ENCODE measurements at places on chromosomes 4 and X. TPM values are rescaled to one million over a fixed set of nuclear protein-coding genes. Genes with fewer than 3 reads are reported as not detected.

DNA sequence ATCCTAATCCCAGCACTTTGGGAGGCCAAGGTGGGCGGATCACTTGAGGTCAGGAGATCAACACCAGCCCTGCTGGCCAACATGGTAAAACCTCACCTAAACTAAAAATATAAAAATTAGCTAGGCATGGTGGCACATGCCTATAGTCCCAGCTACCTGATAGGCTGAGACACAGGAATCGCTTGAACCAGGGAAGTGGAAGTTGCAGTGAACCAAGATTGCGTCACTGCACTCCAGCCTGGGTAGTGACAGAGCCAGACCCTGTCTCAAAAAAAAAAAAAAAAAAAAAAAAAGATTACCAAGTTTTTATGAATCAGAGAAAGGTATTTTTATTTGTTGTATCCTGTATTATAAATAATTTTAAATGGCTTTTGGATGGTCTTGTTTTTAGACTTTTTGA, 15.1 kb downstream of the TRAPPC11 start:
- no peak for DNase-seq
- no peak overlapping the region for H3K27ac ChIP-seq
- no peaks in the 10 kb centered on the region for H3K4me1 ChIP-seq

GRCh38 chr4:102586644-102587021, 85.5 kb downstream of the NFKB1 start:
- H3K4me1 ChIP-seq: peaks cover 3% of the 10 kb centered on the region
- no peak for DNase-seq
- no peak overlapping the region for H3K27ac ChIP-seq

DNA sequence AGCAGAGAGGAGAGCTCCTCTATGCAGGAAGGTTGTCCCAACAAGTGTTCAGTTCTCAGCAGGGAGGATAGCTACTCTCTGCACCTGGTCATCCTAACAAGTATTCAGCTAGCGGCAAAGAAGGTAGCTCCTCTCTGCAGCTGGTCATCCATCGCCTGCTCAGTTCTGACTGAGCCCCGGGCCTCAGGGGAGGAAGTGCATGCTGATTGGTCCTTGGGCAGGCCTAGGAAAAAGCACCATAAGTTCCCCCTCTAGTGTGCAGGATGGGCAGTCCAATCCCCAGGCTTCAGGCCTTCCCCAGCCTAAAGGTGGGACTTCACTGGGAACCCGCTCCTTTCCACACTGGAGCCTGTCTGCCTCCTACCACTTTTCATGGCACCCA, 4.4 kb upstream of the FBXW7 start:
- peaks cover 43% of the 10 kb centered on the region for H3K4me1 ChIP-seq
- no peaks in the 10 kb centered on the region for H3K27me3 ChIP-seq
- H3K36me3 ChIP-seq: no peaks in the 10 kb centered on the region
- H3K4me3 ChIP-seq: no peak overlapping the region
- no peak overlapping the region for H3K27ac ChIP-seq
- DNase-seq: no peak

GRCh38 chr4:78581618-78582017, 30.0 kb downstream of the ANXA3 start:
- H3K27ac ChIP-seq: no peak overlapping the region
- H3K36me3 ChIP-seq: no peaks in the 10 kb centered on the region

DNA sequence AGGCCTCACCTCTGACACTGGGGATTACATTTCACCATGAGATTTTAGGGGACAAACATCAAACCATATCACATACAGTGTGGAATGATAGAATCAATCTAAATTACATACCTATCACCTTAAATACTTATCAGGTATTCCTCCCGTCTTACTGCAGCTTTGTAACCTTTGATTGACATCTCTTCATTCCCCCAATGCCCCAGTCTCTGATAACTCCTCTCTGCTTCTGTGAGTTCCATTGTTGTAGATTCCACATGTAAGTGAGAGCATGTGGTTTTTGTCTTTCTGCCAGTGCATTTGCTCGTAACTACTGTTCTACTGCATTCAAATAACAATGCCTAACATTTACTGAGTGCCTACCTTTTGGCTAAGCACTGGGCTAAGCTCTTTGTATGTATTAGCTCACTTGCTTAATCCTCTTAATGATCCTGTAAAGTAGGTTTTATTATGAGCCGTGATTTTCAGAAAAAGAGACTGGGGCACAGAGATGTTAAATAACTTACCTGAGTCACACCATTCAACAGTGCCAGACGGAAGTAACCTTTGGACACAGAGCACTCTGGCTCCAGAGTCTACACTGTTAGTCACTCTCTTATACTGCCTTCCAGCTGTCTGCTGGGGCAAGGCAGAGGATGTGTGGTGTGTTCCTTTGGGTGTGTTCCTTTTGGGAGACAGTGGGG, 63.7 kb upstream of the ESX1 start:
- no peak for DNase-seq
- H3K27ac ChIP-seq: no peak overlapping the region
- no peak overlapping the region for H3K4me3 ChIP-seq
- no peaks in the 10 kb centered on the region for H3K27me3 ChIP-seq

GRCh38 chr4:40788331-40788730, 38.6 kb downstream of the NSUN7 start:
- peaks cover 11% of the 10 kb centered on the region for H3K4me1 ChIP-seq
- H3K27me3 ChIP-seq: no peaks in the 10 kb centered on the region
- DNase-seq: no peak
- H3K4me3 ChIP-seq: no peak overlapping the region

- no peaks in the 10 kb centered on the region for H3K36me3 ChIP-seq
- H3K4me3 ChIP-seq: no peak overlapping the region
- H3K27ac ChIP-seq: no peak overlapping the region
- no peaks in the 10 kb centered on the region for H3K27me3 ChIP-seq
- H3K4me1 ChIP-seq: no peaks in the 10 kb centered on the region
Observed at GRCh38 chr4:109738104-109738872, 8.4 kb upstream of the PLA2G12A start.

- H3K36me3 ChIP-seq: no peaks in the 10 kb centered on the region
- peaks cover 20% of the 10 kb centered on the region for H3K4me1 ChIP-seq
- H3K27ac ChIP-seq: peak overlapping the region; percentile 39
- H3K4me3 ChIP-seq: peak overlapping the region; percentile 7
- DNase-seq: peak; percentile 74
Observed at GRCh38 chrX:131816551-131817136, 206.5 kb upstream of the STK26 start.

DNA sequence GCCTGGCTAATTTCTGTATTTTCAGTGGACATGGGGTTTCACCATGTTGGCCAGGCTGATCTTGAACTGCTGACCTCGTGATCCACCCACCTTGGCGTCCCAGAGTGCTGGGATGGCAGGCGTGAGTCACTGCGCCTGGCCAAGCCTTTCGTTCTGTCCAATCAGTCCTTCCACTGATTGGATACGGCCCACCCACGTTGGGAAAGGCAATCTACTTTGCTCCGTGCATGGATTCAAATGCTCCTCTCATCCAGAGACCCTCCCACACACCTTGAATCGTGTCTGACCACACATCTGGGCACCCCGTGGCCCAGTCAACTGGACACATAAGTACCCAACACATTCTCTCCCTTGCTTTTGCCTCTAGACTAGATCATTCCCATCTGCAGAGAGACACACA, 74.9 kb downstream of the CRLF2 start:
- H3K27ac ChIP-seq: no peak overlapping the region
- peak; percentile 51 for DNase-seq
- H3K27me3 ChIP-seq: no peaks in the 10 kb centered on the region
- no peaks in the 10 kb centered on the region for H3K4me1 ChIP-seq
- H3K36me3 ChIP-seq: no peaks in the 10 kb centered on the region
- no peak overlapping the region for H3K4me3 ChIP-seq

GRCh38 chr4:26204911-26205370, 115.9 kb upstream of the RBPJ start:
- H3K4me3 ChIP-seq: no peak overlapping the region
- no peak for DNase-seq
- H3K27me3 ChIP-seq: peaks cover 20% of the 10 kb centered on the region
- no peaks in the 10 kb centered on the region for H3K36me3 ChIP-seq
- no peaks in the 10 kb centered on the region for H3K4me1 ChIP-seq

- DNase-seq: no peak
- no peak overlapping the region for H3K4me3 ChIP-seq
- peak overlapping the region; percentile 51 for H3K27ac ChIP-seq
- no peaks in the 10 kb centered on the region for H3K27me3 ChIP-seq
Observed at GRCh38 chr4:7831330-7831729, 108.3 kb downstream of the AFAP1 start.

DNA sequence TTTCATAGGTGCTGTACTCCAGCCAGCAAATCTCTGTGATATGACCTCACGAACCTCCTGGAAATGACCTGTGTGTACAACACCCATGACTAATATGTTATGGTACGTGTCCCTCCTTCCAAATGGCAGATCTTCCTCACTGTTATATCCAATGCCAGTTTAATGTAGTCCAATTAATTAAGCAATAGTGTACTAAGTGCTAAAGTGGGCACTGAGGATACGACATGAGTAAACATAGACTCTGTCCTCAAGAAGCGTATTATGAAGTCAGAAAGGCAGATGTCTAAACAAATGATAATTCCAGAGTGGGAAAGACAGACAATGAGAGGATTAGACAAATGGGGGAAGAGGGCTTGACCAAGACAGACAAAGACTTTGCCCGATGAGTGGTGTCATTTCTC, 33.9 kb downstream of the GPRIN3 start:
- no peak overlapping the region for H3K27ac ChIP-seq
- no peaks in the 10 kb centered on the region for H3K27me3 ChIP-seq
- DNase-seq: no peak
- no peaks in the 10 kb centered on the region for H3K4me1 ChIP-seq
- H3K4me3 ChIP-seq: no peak overlapping the region
- H3K36me3 ChIP-seq: no peaks in the 10 kb centered on the region

DNA sequence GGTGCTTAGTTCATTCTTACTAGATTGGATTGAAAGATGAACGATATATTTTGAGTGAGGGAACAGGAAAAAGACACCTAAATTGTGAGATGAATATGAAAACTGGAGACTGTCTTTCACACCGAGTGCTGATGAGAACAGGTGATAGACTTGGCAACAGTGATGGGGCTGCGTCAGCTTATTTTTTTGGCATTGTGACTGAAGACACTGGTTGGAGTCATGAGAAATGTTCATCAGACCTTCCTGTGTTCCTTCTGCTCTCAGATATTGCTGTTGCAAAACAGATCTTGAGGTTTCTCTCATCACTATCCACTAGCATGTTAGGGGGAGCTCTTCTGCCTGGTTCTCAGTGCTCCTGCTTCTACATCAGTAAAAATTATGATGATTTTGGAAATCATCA, 124.2 kb upstream of the KCNIP4 start:
- H3K4me3 ChIP-seq: no peak overlapping the region
- no peak for DNase-seq
- H3K27me3 ChIP-seq: no peaks in the 10 kb centered on the region
- H3K36me3 ChIP-seq: no peaks in the 10 kb centered on the region
- H3K27ac ChIP-seq: no peak overlapping the region

GRCh38 chr4:4247696-4248028, 361 bp downstream of the TMEM128 start:
- peak overlapping the region; percentile 64 for H3K4me3 ChIP-seq
- DNase-seq: no peak
- H3K27me3 ChIP-seq: no peaks in the 10 kb centered on the region
- H3K4me1 ChIP-seq: peaks cover 35% of the 10 kb centered on the region
- H3K36me3 ChIP-seq: no peaks in the 10 kb centered on the region
- H3K27ac ChIP-seq: peak overlapping the region; percentile 93

GRCh38 chrX:71099736-71100135, 4.1 kb downstream of the FOXO4 start:
- peak; percentile 44 for DNase-seq
- H3K4me3 ChIP-seq: no peak overlapping the region
- no peak overlapping the region for H3K27ac ChIP-seq

DNA sequence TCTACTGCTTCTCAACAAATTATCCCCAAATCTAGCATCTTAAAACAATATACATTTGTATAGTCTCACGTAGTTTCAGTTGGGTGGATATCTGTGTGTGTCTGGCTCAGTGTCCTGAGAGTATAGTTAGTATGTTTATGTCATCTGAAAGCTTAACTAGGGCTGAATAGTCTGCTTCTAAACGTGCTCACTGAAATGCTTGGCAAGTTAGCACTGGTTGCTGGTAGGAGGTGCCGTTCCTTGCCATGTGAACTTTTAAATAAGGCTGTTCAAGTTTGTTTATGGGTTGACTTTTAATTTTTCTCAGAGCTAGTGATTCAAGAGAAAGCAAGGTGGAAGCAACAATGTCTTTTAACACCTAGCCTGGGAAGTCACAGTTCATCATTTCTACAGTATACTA, 1673.6 kb downstream of the PCDH7 start:
- no peak for DNase-seq
- no peak overlapping the region for H3K4me3 ChIP-seq
- no peaks in the 10 kb centered on the region for H3K4me1 ChIP-seq
- no peaks in the 10 kb centered on the region for H3K27me3 ChIP-seq
- no peaks in the 10 kb centered on the region for H3K36me3 ChIP-seq
- no peak overlapping the region for H3K27ac ChIP-seq

DNA sequence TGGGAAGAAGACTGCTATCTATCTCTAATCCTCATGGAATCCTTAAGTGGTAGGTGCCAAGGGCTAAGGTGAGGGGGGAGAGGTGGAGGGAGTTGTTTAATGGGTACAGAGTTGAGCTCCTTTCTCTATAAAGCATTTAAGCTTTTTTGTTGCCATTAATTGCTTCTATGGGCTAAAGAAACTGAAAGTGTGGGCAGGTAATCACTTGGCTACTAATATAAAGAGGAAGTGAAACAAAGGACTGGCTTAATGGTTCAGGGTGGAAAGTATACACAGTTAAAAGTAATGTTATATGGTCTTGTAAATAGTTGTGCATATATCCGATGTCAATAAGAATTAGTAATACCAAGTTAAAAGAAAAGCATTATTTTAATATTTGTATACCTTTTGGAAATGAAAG, 83.9 kb downstream of the POLA1 start:
- H3K4me3 ChIP-seq: no peak overlapping the region
- H3K4me1 ChIP-seq: no peaks in the 10 kb centered on the region
- H3K27ac ChIP-seq: no peak overlapping the region
- no peaks in the 10 kb centered on the region for H3K36me3 ChIP-seq
- no peaks in the 10 kb centered on the region for H3K27me3 ChIP-seq

DNA sequence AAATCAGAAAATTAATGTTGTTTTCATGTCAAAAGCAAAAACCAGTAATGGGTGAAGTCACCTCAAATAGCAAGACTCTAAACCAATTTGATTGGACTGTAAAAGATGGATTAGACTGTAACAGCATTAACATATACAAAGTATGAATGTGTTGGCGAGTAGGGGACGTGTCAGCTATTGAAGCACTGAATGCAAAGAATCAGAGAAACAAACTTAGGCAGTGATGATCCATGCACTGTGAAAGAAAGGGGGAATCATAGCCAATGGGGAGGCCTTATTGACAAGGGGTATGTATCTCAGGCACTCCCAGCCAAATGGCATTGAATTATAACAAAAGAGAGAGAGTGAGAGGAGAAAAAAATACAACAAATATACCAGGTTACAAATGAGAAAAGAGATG, 30.5 kb upstream of the EIF4E start:
- no peak for DNase-seq
- H3K27me3 ChIP-seq: no peaks in the 10 kb centered on the region
- H3K4me3 ChIP-seq: no peak overlapping the region
- no peak overlapping the region for H3K27ac ChIP-seq
- no peaks in the 10 kb centered on the region for H3K4me1 ChIP-seq
- no peaks in the 10 kb centered on the region for H3K36me3 ChIP-seq

The LRCH2 gene
- total RNA-seq: 2.7 TPM

The MUC7 gene
- not detected for total RNA-seq

The MTHFD2L gene
- total RNA-seq: 13.2 TPM

The FGFRL1 gene
- 18.3 TPM for total RNA-seq

The CDX4 gene
- total RNA-seq: not detected

The MSX1 gene
- 4.2 TPM for total RNA-seq

The FAM149A gene
- total RNA-seq: 3.0 TPM

The SYTL4 gene
- total RNA-seq: 10.9 TPM

The MTTP gene
- total RNA-seq: 0.97 TPM

The GABRA4 gene
- 0.03 TPM for total RNA-seq

The CENPVL2 gene
- total RNA-seq: not detected

The TCEAL6 gene
- total RNA-seq: not detected

Measured in spleen (tissue), 13 donors.